Mammary epithelial cell (primary cell): ENCODE measurements at places on chromosomes 6 and 20. TPM values are rescaled to one million over a fixed set of nuclear protein-coding genes. Genes with fewer than 3 reads are reported as not detected.

Gene LY6G6C
- 0.56 TPM for polyA plus RNA-seq

Gene DACT2
- polyA plus RNA-seq, result not detected

Gene TSBP1
- not detected for polyA plus RNA-seq

Gene PDYN
- polyA plus RNA-seq, result not detected

Gene RIMS4
- not detected for polyA plus RNA-seq

Gene GRIK2
- 0.15 TPM for polyA plus RNA-seq

Gene SSTR4
- polyA plus RNA-seq, result not detected
